Activated CD8-positive, alpha-beta T cell treated with anti-CD3 and anti-CD28 coated beads for 36 hours (primary cell): ENCODE measurements at places on chromosomes 2 and 18. TPM values are rescaled to one million over a fixed set of nuclear protein-coding genes. Genes with fewer than 3 reads are reported as not detected.

- H3K4me3 ChIP-seq, result no peak within 1 kb of the TSS
- peak; percentile 2 for DNase-seq
- no peaks in the 10 kb centered on the region for H3K4me1 ChIP-seq
- H3K27ac ChIP-seq, result no peak within 1 kb of the TSS
- H3K36me3 ChIP-seq, result no peaks in the 10 kb centered on the region
Measured at GRCh38 chr18:43277164-43277600, at the start of gene SYT4. TSS of gene SYT4 (minus strand) at chr18:43277490. CDS start at chr18:43277281, 209 bp downstream.

DNA sequence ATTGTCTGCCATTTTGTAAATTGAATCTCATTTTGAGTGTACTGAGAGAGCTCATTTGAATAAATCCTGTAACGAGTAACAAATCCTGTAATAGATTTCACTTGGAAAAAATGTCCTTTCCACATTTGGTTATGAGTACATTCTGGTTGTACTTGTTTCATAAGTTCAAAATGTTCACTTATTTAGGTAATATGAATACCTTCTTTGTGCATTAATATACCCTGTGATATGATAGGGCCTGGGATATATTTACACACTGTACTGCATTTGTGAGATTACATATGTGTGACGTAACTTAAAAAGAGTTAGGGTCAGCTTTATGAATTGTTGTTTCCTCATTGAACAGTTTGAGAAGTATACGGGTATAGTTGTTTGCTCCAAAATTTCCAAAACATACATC lies 16.1 kb downstream of the AGFG1 start:
- no peak overlapping the region for H3K4me3 ChIP-seq
- DNase-seq, result no peak
- H3K36me3 ChIP-seq, result peaks cover 38% of the 10 kb centered on the region
- peaks cover 60% of the 10 kb centered on the region for H3K4me1 ChIP-seq
- no peaks in the 10 kb centered on the region for H3K27me3 ChIP-seq

DNA sequence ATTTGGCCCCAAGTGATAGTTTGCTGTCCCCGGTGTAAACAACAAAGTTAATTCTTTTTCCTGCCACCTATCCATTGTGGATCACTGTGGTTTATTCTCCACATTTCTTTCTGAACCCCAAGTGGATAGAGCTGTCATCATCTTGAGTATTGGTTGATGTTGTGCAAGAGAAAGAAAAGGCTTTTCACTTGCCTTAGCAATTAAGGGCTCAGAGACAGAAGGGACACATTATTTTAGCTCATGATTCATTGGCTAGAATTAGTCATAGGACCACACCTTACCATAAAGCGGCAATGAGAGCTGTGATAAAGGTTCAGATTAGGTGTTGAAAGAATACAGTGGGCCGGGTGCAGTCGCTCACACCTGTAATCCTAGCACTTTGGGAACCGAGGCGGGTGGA lies 442.1 kb upstream of the DCC start:
- H3K4me1 ChIP-seq, result no peaks in the 10 kb centered on the region
- no peak overlapping the region for H3K27ac ChIP-seq
- no peak for DNase-seq

DNA sequence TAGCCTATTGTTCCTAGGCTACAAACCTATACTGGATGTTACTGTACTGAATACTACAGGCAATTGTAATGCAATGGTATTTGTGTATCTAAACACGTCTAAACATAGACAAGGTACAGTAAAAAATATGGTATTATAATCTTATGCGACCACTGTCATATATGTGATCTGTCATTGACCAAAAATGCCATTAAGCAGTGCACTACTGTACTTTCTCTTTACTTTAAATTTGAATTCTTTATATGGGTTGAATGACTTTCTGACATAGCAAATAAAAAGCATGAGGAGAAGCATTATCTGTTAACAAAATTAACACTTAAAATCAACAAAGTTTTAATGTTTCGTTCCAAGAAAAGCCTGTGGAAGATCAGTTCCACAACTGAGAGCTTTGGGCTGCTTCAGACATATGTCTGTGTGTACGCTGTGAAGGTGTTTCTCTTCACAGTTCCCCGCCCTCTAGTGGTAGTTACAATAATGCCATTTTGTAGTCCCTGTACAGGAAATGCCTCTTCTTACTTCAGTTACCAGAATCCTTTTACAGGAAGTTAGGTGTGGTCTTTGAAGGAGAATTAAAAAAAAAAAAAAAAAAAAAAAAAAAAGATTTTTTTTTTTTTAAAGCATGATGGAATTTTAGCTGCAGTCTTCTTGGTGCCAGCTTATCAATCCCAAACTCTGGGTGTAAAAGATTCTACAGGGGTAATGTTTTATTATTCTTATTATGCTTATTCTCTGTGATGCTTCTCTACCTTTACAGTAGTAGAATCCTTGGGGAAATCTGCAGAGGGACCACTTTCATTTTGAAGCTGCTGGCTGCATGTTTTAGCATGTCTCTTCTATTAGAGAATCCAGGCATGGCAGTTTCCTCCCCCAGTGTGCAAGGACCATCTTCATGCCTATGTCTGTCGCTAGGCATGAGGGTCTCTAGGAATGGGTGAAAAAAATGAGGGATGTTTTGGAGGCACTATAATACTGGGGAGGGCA lies 54.5 kb downstream of the SCN2A start:
- H3K4me3 ChIP-seq, result no peak overlapping the region
- H3K36me3 ChIP-seq, result no peaks in the 10 kb centered on the region
- peak; percentile 49 for DNase-seq
- H3K27ac ChIP-seq, result no peak overlapping the region
- peaks cover 5% of the 10 kb centered on the region for H3K4me1 ChIP-seq
- peaks cover 7% of the 10 kb centered on the region for H3K27me3 ChIP-seq

- no peaks in the 10 kb centered on the region for H3K4me1 ChIP-seq
- H3K36me3 ChIP-seq, result no peaks in the 10 kb centered on the region
- H3K27me3 ChIP-seq, result peaks cover 4% of the 10 kb centered on the region
- DNase-seq, result no peak
- H3K27ac ChIP-seq, result no peak overlapping the region
- H3K4me3 ChIP-seq, result no peak overlapping the region
Measured at GRCh38 chr2:161843936-161844335, 219.7 kb downstream of the SLC4A10 start.

- no peak overlapping the region for H3K27ac ChIP-seq
- H3K36me3 ChIP-seq, result no peaks in the 10 kb centered on the region
- no peak overlapping the region for H3K4me3 ChIP-seq
- DNase-seq, result no peak
- H3K4me1 ChIP-seq, result no peaks in the 10 kb centered on the region
- H3K27me3 ChIP-seq, result no peaks in the 10 kb centered on the region
Measured at GRCh38 chr2:73079636-73080035, 8.1 kb upstream of the SFXN5 start.

GRCh38 chr2:185291035-185291647 lies 447.5 kb upstream of the FSIP2 start:
- no peak overlapping the region for H3K4me3 ChIP-seq
- no peaks in the 10 kb centered on the region for H3K27me3 ChIP-seq
- H3K27ac ChIP-seq, result no peak overlapping the region

DNA sequence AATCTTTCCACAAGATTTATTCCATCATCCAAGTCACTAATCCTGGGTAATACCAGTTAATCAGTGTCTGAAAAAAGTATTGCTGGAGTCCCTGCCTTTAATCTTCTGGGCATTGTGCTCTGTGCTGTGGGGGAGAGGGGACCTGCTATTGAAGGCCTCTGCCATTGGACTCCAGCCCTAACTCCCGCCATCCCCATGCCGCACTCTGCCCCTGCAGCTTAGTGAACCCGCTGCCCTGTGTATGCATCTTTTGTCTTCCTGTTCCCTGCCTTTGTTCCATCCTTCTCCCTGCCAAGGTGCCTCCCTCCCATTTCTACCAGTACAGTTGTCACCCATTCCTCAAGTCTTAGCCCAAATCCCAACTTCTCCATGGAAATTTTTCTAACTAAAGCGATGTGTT lies 113.8 kb upstream of the EPAS1 start:
- no peaks in the 10 kb centered on the region for H3K36me3 ChIP-seq
- H3K27ac ChIP-seq, result no peak overlapping the region
- H3K4me3 ChIP-seq, result no peak overlapping the region
- peaks cover 23% of the 10 kb centered on the region for H3K4me1 ChIP-seq
- no peaks in the 10 kb centered on the region for H3K27me3 ChIP-seq
- no peak for DNase-seq

GRCh38 chr2:47569658-47570475 lies 166.9 kb downstream of the MSH2 start:
- DNase-seq, result peak; percentile 11
- peaks cover 15% of the 10 kb centered on the region for H3K4me1 ChIP-seq
- peak overlapping the region; percentile 63 for H3K4me3 ChIP-seq

DNA sequence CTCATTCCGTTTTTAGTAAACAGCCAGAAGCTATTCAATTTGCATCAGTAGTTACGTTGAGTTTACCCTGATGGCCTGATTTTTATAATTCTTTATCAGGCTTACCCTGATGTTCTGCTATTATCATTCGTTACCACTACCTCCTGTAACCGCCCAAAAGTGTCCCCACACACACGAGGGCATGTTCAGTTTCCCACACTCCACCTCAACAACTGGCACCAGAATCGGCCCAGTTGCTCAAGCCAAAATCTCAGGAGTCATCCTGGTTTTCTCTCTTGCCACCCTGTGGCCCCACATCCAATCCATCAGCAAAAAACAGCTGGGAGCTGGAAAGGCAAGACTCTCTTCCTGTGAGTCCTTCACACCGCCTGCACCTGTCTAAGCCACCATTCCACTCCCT lies 102.9 kb upstream of the RAB6C start:
- DNase-seq, result no peak
- no peaks in the 10 kb centered on the region for H3K27me3 ChIP-seq
- peaks cover 7% of the 10 kb centered on the region for H3K4me1 ChIP-seq

GRCh38 chr2:177101930-177102329 lies 110.7 kb upstream of the HNRNPA3 start:
- H3K4me3 ChIP-seq, result no peak overlapping the region
- no peak for DNase-seq
- H3K4me1 ChIP-seq, result no peaks in the 10 kb centered on the region

DNA sequence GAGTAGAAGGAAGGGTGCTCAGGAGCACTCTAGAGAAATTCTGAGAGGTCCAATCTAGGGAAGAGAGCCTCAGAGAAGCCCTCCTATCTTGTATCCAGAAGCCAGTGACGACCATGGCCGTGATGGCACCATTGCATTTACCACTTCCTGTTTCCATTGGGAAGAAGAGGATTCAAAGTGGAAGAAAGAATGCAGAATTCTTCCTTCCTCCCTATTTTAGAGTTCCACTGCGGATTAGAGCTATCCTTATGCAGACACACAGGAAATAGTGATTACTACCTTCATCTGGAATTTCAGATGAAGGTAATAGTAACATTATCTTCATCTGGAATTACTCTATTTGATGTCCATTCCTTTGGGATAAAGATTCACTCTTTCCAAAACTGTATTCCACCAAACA lies 45.6 kb upstream of the PCBP1 start:
- peaks cover 13% of the 10 kb centered on the region for H3K36me3 ChIP-seq
- no peaks in the 10 kb centered on the region for H3K27me3 ChIP-seq
- H3K4me3 ChIP-seq, result no peak overlapping the region

- no peak for DNase-seq
- no peak overlapping the region for H3K4me3 ChIP-seq
- peaks cover 14% of the 10 kb centered on the region for H3K4me1 ChIP-seq
- H3K36me3 ChIP-seq, result no peaks in the 10 kb centered on the region
- no peaks in the 10 kb centered on the region for H3K27me3 ChIP-seq
Measured at GRCh38 chr18:9619545-9619944, 5.2 kb upstream of the PPP4R1 start.

DNA sequence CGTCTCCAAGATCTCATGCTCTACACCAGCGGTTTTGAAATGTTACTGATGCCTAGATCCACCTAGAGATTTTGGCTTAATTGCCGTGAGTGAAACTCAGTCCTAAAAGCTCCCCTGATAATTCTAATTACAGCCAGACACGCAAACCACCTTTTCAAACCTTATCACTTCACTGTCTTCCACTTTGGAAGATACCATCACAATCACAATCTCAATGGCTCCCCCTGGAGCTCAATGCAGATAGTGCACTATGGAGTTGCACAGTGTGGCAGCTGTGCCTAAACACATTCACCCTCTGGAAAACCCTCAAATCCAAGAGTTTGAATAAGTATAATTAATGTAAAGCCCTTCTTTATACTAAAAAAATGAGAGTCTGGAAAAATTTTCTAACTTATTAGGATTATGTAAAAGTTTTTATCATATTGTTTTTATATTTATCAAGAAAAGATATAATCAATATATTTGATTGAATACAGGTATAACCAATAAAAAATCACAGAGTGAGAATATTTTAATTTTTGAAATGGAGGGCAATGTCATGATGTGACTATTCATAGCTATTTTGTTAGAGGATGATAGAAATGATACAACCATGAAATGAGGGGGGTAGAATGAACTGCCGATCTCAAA lies 102.9 kb upstream of the SLC8A1 start:
- no peak overlapping the region for H3K4me3 ChIP-seq
- H3K27ac ChIP-seq, result no peak overlapping the region
- DNase-seq, result peak; percentile 67
- no peaks in the 10 kb centered on the region for H3K36me3 ChIP-seq
- H3K4me1 ChIP-seq, result no peaks in the 10 kb centered on the region
- H3K27me3 ChIP-seq, result peaks cover 1% of the 10 kb centered on the region

- no peaks in the 10 kb centered on the region for H3K4me1 ChIP-seq
- H3K4me3 ChIP-seq, result no peak overlapping the region
- DNase-seq, result no peak
Measured at GRCh38 chr2:71581026-71581425, 127.7 kb downstream of the DYSF start.

GRCh38 chr18:7023063-7023580 lies 94.5 kb downstream of the LAMA1 start:
- H3K4me3 ChIP-seq, result no peak overlapping the region
- H3K27ac ChIP-seq, result no peak overlapping the region
- H3K36me3 ChIP-seq, result no peaks in the 10 kb centered on the region
- DNase-seq, result no peak
- H3K4me1 ChIP-seq, result no peaks in the 10 kb centered on the region

DNA sequence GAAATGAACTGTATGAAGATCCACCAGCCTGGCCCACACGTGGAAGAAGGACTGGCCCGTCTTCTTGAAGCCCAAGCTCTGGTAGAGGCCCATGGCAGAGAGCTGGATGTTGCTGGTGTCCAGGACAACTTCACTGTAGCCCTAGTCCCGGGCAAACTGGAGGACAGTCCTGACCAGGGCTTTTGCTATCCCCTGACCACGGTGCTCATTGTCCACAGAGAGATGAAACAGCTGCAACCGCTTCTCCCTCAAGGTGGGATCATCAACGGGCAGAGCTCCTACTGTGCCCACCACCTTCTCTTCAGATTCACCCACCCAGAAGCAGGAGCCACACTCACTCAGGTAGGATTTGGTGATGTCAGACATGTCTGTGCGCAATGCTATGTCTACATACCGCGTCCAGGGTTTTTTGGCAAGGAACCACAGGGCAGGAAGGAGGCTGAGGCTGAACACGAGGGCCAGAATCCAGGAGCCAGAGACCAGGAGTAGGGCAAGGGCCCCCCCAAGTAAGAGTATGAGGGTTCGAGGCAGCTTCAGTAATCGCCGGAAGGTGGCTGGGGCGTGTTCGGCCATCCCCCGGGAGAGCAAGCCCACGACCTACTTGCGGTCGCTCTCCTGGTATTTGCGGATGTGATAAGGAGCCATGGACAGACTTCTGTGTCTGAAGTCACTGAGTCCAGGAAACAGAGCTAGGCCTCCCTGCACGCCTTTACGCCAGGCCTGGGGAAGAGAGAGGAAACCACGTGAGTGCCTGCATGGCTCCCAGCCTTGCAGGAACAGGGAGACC lies 36.3 kb downstream of the TPRKB start:
- peaks cover 15% of the 10 kb centered on the region for H3K27me3 ChIP-seq
- no peaks in the 10 kb centered on the region for H3K36me3 ChIP-seq
- no peak overlapping the region for H3K27ac ChIP-seq
- H3K4me1 ChIP-seq, result no peaks in the 10 kb centered on the region

The PRKAG3 gene
- not detected for total RNA-seq

The SAG gene
- not detected for total RNA-seq

The PSMA8 gene
- 1.8 TPM for total RNA-seq

The EVA1A gene
- total RNA-seq, result 0.43 TPM

The NT5DC4 gene
- total RNA-seq, result not detected

The DPY30 gene
- total RNA-seq, result 68.5 TPM

The ADGRF3 gene
- total RNA-seq, result 5.7 TPM

The KIAA2012 gene
- total RNA-seq, result not detected

The CHST10 gene
- total RNA-seq, result 9.5 TPM
